ENCODE measurements at places on chromosomes 3 and 15.
A peak's percentile ranks its signal among the peaks of the same experiment; 100 is the strongest.

GRCh38 chr3:101806491-101806890, 27.5 kb downstream of the NXPE3 start:
- DNase-seq, result no peak

DNA sequence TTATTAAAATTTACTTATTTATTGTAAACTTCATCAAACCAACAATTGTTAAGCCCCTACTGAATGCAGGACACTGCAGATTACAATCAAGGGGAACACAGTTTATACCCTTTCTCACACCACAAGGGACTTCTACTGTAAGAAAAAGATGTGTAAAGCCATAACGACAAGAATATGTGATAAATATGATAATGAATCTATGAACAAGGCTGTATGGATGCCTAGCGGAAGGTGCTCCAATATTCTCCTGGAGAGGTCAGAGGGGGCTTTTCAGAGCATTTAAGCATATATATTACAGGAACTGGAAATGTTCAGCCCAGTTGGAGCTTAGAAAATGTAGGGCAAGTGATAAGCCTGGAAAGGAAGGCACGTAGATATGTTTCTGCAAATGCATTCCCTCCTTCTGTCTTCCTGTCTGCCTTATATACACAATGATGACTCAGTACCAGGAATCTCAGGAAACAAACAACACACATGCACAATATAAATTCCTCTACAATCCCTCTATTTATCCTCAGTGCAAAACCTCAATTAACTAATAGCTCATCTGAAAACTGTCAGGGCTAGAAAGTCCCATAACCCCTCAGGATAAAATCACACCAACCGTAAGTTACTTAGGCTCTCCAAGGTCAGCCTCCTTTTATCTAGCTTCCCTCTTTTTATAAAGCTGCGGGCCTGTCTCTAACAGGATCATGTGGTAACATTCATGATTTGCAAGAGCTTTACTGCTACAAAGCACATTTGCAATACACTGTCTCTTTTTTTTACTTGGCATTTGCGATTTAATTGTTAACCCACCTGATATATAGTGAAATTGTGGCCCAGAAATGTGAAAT, 393.1 kb downstream of the LPP start:
- DNase-seq, result no peak

- no peak for DNase-seq
Measured at GRCh38 chr3:105997800-105998526, 129.2 kb upstream of the CBLB start.

DNA sequence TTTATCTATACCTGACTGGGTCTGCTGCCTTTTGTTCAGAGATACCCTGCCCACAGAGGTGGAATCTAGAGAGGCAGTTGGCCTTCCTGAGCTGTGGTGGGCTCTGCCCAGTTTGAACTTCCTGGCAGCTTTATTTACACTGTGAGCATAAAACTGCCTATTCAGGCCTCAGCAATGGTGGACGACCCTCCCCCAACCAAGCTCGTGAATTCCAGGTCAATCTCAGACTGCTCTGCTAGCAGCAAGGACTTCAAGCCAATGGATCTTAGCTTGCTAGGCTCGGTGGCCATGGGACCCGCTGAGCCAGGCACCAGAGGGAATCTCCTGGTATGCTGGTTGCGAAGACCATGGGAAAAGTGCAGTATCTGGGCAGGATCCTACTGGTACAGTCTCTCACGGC, 270.2 kb downstream of the CADM2 start:
- DNase-seq, result no peak

GRCh38 chr15:74239051-74239705, 3.1 kb downstream of the CCDC33 start:
- no peak for DNase-seq

- DNase-seq, result no peak
Measured at GRCh38 chr3:151556596-151556995, 95.7 kb upstream of the IGSF10 start.

DNA sequence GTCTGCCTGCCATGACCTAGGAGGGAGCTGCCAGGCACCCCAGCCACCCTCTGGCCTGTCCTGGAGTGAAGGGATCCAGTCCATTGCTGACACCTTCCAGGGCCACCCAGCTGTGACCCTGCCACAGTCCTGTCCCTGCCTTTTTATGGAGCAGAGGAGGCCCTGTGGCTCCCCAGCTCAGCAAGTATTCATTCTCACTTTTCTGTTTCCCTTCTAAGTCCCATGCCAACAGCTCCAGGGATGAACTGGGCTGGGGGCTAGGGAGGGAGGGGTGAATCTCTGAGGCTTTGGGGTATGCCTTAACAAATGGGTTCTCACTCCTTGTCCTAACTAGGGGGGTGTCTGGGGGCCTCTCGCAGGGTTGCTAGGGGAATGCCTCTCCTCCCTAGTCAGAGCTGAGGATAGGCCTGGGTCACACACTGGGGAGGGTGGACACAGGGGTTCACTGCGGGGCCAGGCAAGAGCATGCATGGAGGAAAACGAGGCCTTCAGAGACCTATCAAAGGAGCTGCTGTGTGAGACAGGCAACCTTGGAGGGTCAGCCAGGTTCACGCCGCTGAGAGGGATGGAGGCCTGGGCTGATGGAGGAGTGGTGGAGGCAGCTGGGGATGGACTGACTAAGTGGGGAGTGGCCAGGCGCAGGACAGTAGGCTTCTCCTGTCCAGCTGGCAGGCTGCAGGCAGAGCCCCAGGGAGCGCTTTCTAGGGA, 31.8 kb downstream of the EPHB3 start:
- no peak for DNase-seq

DNA sequence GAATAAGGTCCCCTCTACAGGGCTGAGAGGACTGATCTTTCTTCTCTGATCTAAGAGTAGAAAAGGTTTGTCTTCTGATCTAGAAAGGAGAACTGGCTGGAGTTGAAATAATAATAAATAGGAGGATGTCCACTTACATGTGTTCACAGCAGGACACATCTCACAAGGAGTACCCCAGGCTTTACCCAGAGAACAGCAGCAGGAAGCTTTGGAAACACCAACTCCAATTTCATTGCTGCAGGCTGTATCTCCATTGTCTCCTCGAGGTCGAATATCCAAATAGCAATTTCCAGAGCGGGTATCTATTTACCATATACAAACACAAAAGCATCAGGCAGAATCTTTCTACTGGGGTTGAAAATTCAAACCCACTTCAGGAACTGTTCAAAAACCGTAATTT, 136.6 kb downstream of the DUT start:
- no peak for DNase-seq

DNA sequence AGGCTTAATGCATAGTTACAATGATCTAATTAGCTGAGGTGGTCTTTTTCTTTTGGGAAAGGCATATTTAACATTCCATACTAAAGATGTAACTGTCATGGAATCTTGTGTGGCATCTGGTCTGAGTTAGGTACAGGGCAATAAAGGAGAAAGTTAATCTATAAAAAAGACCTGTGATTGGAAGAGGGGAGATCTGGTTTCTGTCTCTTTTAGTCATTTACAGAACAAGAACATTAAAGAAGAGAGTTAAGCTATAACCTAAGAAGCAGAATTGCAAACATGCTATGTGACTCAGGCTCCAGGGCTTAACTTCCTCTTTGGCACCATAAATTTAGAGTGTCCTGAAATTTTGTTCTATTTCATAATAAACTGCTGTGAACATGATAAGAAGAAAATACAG, 47.2 kb upstream of the MME start:
- no peak for DNase-seq

- DNase-seq, result no peak
Measured at GRCh38 chr3:9750556-9751411, 1.0 kb downstream of the OGG1 start.

GRCh38 chr3:59632760-59633573, 583.1 kb upstream of the CFAP20DC start:
- no peak for DNase-seq

GRCh38 chr3:102123590-102124190, 274.4 kb downstream of the NFKBIZ start:
- no peak for DNase-seq

GRCh38 chr3:126109146-126109879, 25.4 kb upstream of the SLC41A3 start:
- DNase-seq, result no peak

DNA sequence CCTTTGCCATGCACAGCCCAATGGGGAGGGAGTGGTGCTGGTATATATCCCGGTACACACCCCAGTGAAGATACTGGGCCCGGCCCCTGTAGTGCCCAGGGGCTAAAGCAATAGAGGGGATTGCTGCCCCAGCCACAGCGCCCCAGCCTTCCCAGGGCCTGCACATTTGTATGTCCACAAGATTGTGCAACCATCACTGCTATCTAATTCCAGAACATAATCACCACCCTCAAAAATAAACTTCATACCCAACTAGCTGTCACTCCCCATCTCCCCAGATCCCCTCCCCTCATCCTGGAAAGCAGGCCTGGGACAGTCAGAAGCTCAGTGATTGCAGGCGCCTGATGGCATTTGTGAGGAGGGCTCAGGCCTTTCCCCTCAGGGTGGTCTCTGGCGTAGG, 13.5 kb downstream of the GNAI2 start:
- no peak for DNase-seq

DNA sequence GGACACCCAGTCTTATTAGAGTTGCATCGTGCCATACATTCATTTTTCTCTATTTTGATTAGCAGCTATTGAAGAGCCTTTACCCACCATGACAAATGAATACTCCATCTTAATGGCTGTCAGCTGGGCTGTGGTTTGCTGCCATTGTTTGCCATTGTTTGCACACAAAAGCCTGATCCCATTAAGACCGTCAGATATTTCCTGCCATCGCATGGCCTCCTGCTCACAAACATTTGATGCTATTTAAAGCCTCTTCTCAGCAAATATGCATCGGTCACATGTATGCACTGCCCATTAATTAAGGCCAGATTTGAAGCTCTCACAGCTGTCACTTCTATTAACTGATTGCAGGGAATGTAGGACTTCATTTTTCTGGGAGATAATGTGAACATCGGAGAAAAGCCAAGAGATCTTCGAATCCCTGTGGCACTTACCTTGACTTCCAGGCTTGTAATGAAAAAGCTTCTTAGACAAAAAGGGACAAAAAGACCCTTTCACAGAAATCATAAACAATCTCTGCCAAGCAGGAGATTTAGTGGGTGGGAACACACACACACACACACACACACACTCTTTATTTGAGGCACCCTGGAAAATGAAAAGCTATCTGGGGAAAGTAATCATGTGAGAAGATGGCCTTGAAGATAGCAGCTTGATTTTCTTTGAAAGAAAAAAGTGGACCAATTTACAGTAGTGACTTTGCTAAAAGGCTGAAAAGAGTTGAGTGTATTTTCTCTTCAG, 175.4 kb upstream of the NR2E3 start:
- no peak for DNase-seq

DNA sequence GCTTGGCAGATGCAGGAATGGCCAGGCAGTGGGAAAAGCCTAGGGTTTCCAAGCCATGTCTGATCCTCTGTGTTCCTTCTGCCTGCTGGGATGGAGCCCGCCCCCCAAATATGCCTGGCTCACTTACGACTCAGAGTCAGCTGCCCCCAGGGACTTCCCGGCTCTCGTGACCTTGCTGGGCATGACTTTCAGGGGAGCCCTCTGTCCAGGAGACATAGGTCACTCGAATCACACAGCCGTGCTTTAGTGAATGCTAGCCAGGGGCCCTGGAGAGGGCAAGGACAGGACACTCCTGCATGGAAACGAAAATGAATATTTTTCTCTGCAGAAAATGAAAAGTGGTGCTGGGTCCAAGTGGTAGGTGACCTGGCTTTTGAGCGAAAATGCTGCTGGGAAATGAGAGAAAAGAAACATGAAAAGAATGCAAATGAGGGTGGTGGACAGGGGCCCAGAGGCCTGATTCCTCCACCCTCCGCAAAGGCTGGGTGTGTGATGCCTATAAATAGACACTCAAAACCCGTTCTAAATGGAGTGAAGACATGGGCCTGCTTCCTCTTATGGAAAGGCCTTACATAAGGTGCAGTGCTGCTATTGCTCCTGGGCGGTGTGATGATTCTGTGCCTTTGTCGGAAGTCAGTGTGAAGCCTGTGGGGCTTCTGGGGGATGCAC, 107.4 kb downstream of the APBA2 start:
- no peak for DNase-seq

DNA sequence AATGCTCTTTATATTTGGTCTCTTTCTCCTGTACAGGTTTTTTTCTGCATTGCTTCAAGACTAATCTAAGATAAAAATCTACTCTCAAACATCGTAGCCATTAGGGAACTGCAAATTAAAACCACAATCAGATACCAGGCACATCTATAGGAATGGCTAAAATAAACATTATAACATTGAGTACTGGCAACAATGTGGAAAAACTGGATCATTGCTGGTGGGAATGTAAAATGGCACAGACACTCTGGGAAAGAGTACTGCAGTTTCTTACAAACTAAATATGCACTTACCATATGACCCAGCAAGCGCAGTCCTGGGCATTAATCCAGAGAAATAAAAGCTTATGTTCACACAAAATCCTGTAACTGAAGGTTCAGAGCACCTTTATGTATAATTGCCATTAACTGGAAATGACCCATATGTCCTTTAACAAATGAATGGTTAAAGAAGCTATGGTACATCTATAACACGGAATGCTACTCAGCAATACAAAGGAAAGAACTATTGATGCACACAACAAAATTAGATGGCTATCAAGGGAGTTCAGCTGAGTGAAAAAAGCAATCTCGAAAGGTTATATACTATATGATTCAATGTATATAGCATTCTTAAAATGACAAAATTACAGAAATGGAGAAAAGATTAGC, 6.3 kb downstream of the ABCC5 start:
- DNase-seq, result no peak

- DNase-seq, result no peak
Measured at GRCh38 chr3:130820976-130821375, 72.9 kb upstream of the ATP2C1 start.

- peak; percentile 60 for DNase-seq
Measured at GRCh38 chr15:69475769-69476358, 23.2 kb downstream of the RPLP1 start.

GRCh38 chr3:54916732-54917131, 11.1 kb downstream of the LRTM1 start:
- no peak for DNase-seq

DNA sequence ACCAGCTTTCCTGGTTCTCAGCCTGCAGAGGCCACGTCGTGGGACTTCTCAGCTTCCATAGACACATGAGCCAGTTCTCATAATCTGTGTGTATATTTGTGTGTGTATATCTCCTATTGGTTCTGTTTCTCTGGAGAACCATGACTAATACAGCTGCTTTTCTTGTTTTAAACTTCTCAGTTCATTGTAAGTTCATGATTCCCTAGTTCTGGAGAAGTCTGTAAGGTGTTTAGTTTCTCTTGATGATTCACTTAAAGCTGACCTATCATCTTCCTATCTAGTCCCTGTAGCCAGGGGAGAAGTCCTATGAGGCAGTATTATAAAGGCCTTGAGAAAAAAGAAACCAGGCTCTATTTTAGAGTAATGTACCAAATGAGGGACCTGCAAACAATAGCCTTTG, 147.7 kb downstream of the RYR3 start:
- DNase-seq, result no peak

GRCh38 chr15:94674296-94674695, 442.9 kb downstream of the MCTP2 start:
- DNase-seq, result no peak
